ENCODE measurements at places on chromosomes 13 and 19. TPM values are rescaled to one million over a fixed set of nuclear protein-coding genes. Genes with fewer than 3 reads are reported as not detected.

The ISYNA1 gene
- 126 TPM for total RNA-seq

The GPR12 gene
- total RNA-seq: 0.06 TPM

The KLK3 gene
- not detected for total RNA-seq

The ADAMTSL5 gene
- 2.7 TPM for total RNA-seq

The AMH gene
- total RNA-seq: 1.3 TPM

The IFNL1 gene
- total RNA-seq: not detected

The ZNF417 gene
- total RNA-seq: 34.0 TPM

The PPP1R12C gene
- total RNA-seq: 53.5 TPM

The TNNT1 gene
- 26.9 TPM for total RNA-seq

All from metanephros (tissue), 2 donors.